HS-27A (cell line): ENCODE measurements at places on chromosomes 3 and 15.
A peak's percentile ranks its signal among the peaks of the same experiment; 100 is the strongest.

DNA sequence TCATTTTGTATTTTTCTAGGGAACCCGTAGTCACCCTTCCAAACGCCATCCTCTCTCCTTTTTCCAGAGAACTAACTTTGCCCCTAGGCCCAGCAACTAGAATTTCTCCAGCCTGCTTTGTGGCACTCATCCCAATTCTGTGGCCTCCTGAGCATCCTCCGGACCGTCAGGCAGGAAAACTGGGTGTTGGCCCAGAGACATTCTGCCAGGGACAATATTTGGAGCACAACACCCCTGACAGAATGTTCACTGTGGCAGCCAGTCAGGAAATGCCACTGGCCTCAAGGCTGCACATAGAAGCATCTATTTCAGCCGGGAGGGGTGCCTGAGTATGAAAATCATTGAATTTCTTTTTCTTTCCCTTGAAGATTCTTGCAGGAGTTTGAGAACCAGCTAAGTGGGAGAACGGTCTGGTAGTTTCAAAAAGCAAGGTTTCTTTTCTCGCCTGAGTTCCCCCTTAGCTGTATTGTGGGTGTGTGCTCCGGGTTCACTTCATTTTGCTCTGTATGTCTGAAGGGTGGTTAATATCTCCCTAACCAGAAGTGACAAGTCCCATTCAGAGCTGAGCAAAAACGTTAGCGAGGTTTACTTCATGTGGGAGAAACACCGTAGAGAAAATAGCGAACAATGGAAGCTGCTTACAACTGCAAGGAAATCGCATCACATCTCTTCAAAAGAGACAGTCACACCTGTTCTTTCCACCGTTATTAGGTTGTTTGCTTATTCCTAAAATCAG is 108.1 kb upstream of the TPM1 start:
- no peak for DNase-seq

DNA sequence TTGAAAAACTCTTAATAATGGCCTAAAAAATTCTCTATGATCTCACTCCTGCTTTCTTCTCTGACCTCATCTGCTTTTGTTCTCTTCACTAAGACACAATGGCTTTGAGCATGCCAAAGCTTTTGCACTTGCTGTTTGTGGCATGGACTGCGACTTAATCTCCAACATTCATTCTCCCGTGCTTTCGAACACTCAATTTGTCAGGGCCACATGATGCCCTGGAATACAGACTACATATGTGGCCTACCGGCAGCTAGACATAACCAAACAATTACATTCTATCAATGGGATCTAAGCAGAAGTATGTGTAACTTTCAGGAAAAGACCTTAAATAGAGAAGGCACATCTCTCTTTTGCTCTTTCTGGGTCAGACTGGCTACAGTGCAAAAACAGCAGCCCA is 506.5 kb downstream of the MAGI1 start:
- no peak for DNase-seq

GRCh38 chr15:44710236-44711095 is 657 bp downstream of the PATL2 start:
- DNase-seq, result no peak

- peak; percentile 82 for DNase-seq
Observed at GRCh38 chr3:42179110-42179725, 86.8 kb downstream of the CCK start.

GRCh38 chr3:45124352-45124751 is 21.8 kb downstream of the CDCP1 start:
- peak; percentile 96 for DNase-seq

GRCh38 chr3:171363202-171363601 is 97.0 kb downstream of the TNIK start:
- DNase-seq, result no peak

DNA sequence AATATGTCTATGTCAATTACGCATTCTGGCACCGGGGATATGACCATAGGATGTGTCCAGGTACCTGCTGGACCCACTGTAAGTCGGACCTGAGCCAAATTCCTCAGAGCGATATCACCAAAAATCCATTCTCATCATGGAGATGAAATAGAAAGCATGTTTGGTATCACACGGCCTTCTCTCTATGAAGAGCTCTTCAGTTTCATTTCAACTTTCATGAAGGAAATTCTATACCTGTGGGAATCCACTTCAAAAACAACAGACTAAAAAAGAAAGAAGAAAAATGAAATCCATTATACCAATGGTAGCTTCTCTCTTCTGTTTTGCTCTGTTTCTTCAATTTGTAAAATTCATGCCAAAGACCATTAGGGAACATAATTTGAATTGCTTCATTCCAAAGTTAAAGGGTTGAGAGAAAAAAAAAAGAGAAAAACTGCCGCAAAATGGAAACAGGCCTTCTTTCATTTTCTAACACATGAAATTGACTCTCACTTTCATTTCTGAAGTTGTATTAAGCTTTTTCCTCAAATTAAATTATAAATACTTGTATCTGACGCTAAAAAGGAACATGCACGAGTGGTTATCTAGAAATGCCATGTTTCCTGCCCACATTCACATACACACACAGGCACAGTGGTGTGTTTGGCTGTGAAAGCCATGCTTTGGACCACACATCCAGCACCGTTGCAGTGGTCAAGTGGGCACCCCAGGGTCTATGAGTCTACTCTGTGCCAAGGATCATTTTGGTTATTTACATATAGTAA is 46.9 kb upstream of the DIPK2A start:
- DNase-seq, result no peak

DNA sequence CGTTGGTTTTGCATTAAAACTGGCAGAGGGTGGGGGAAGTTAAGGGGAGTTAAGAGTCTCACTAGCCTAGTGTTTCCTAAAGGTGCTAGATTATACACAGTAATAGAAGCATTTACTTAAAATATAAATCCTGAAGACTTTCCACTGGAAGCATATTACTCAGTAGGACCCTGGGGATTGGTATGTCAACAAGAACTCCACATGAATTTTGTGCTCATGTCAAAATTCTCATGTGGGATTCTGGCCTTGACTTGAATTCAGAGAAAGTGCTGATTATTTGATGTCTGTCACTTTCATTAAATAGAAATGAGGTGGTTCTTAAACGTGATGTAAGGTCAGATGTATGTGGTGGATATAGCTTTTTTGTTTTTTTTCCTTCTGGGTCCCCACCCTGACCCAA is 997.2 kb downstream of the TUSC7 start:
- no peak for DNase-seq

GRCh38 chr3:111720681-111721380 is 125.7 kb upstream of the ZBED2 start:
- DNase-seq, result no peak

GRCh38 chr3:52429779-52430415 is 15.0 kb downstream of the SEMA3G start:
- DNase-seq, result no peak

- DNase-seq, result no peak
Observed at GRCh38 chr15:88655103-88655553, 16.3 kb downstream of the ISG20 start.

DNA sequence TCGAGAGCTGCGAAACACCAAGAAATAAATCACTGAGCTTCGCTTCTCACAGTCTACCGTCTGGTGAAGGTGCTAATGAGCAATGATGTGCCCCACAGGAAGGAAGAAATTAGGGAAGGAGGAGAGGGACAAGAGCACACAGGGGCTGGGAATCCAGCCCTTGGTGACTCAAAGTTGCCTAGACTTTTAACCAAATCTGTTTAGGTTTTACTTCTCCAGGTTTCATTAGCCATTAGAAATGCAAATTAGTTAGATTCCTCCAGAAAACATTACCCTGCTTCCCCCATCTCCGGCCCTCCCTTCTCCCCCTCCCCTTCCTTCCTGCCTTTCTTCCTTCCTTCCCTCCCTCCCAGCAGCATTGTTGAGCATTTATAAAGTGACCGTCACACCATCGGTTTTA is 59.3 kb upstream of the UBE2E1 start:
- DNase-seq, result no peak

GRCh38 chr3:147297761-147298350 is 108.5 kb downstream of the ZIC4 start:
- DNase-seq, result no peak

GRCh38 chr3:13025090-13025489 is 48.1 kb downstream of the IQSEC1 start:
- no peak for DNase-seq

GRCh38 chr3:184952671-184953070 is 140.7 kb downstream of the VPS8 start:
- no peak for DNase-seq

- no peak for DNase-seq
Observed at GRCh38 chr15:66963710-66964109, 101.7 kb upstream of the SMAD3 start.

GRCh38 chr15:47987461-47987860 is 133.3 kb upstream of the SLC24A5 start:
- DNase-seq, result no peak

- no peak for DNase-seq
Observed at GRCh38 chr15:67154249-67154648, 88.8 kb downstream of the SMAD3 start.

DNA sequence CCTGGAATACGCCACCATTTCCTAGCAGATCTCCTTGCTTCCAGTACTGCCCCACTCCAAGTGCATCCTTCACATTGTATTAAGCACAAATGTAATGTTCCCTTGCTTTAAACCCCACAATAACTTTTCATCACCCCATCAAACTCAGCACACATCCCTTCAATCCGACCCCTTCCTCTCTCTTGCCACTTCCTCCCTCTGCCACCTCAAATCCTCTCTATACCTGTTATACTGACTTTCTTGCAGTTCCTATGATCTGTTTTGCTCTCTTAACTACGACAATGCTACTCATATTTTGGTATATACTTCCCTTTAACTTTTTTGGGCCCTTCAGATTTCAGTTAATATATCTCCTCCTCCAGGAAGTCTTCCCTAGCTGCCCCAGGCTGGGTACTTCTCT is 14.1 kb downstream of the PARL start:
- no peak for DNase-seq

- DNase-seq, result no peak
Observed at GRCh38 chr3:70703305-70704102, 391.1 kb upstream of the MDFIC2 start.

DNA sequence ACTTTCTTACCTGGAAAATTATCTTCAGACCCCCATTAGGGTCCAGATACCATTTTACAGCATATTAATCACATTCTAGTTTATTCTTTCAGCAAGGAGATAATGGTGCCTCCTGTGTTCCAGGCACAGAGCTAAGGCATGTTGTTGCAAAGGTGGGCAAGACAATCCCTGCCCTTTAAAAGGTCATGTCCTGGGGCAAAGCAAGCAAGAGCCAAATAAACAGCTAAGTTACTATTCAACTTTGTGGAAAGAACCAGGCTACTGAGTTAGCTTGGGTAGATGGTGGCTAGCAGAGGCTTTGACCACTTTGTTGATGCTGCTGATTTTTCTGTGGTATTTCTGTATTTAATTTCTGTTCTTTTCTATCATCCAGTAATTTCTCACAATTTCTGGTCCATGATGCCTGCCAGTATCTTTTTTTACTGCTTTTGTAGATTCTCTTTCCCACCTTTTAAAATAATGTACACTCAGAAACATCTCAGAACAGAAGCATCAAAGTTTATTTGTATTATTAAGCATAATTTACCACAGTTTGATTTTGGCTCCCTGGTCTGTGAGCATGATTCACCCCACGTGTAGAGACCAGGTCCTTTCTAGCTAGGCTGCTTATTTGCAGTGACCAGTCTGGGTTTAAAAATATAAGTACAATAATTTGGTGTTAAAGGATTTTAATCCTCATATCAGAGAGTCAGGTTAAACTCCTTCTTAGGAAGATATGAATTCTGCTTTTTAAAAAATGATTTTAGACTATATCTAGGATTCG is 71.5 kb downstream of the LRRC28 start:
- DNase-seq, result no peak

DNA sequence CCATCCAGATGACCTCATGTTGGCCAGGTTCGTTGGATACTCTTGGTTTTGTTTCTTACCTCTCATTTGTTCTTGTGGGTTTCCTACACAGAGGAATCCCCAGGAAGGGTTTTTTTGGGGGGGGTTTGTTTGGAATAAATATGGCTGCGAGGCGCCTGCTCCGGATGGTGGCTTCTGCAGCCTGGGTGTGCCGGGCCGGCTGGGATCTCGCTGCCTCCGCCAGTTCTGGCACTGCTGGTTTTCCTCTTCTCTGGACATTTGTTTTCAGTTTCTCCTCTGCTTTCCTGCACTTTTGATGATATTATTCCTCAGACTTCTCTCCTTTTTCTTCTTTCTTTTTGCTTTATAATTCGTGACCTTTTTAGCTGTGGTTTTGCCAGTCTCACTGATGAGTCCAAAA is 187.4 kb downstream of the OR4M2 start:
- DNase-seq, result no peak

GRCh38 chr3:44125882-44126281 is 115.8 kb upstream of the TOPAZ1 start:
- DNase-seq, result no peak

DNA sequence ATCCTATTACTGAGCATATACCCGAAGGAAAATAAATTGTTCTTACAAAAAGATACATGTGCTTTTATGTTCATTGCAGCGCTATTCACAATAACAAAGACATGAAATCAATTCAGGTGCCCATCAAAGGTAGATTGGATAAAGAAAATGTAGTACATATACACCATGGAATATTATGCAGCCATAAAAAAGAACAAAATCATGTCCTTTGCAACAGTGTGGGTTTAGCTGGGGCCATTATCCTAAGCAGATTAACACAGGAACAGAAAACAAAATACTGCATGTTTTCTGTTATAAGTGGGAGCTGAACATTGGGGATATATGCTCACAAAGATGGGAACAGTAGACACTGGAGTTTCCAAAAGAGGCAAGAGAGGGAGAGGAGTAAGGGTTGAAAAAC is 42.5 kb downstream of the SGO1 start:
- no peak for DNase-seq

DNA sequence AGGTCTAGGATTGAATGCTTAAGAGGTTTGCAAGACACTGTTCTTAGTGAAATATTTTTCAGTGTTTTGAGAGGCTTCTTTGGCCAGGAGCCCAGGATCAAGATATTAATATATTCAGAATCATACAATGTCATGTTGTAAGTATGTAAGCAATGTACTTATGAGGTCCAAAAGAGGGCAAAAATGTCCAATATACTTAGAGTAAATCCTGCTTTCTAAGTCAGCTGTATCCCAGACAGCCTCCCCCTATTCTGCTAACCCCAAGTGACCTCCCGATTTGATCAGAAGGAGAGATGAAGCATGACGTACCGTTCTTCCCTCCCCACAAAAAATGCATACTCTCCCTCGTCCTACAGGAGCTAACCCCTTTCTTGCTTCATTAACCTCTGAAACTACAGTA is 70.9 kb downstream of the CHAC1 start:
- DNase-seq, result peak; percentile 81

- DNase-seq, result no peak
Observed at GRCh38 chr15:20643829-20644425, 102.3 kb upstream of the GOLGA6L6 start.
